ENCODE measurements at places on chromosomes 11 and 22. TPM values are rescaled to one million over a fixed set of nuclear protein-coding genes. Genes with fewer than 3 reads are reported as not detected.

The C1QTNF5 gene
- polyA plus RNA-seq, result 29.0 TPM

The NNMT gene
- 236 TPM for polyA plus RNA-seq

The NAT10 gene
- polyA plus RNA-seq, result 37.3 TPM

The ARVCF gene
- 10.4 TPM for polyA plus RNA-seq

The SHISAL1 gene
- polyA plus RNA-seq, result 0.10 TPM

The CEP126 gene
- polyA plus RNA-seq, result 0.76 TPM

The TST gene
- 10.8 TPM for polyA plus RNA-seq

The TTC28 gene
- 0.62 TPM for polyA plus RNA-seq

The LMNTD2 gene
- 5.0 TPM for polyA plus RNA-seq

The C11orf86 gene
- polyA plus RNA-seq, result 0.13 TPM

The C11orf42 gene
- not detected for polyA plus RNA-seq

The PRCP gene
- polyA plus RNA-seq, result 29.1 TPM

DNA sequence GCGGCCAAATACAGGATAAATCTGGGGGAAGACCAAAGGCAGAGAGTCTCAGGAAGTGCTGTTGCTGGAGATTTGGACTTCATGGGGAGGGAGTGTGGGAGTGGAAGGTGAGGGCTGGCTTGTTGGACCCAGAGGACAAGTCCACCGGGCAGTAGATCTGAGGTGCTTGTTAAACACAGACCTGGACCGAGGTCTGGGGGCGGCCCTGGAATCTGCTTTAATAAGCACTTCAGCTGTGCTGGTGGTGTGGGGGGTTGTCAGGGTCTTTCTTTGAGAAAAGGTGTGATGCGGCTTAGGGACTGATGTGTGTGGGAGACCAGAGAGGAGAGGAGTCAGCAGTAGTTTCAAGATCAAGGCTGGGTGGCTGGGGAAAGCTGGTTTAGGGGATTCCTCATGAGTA, 4.4 kb downstream of the TRMU start:
- H3K27me3 ChIP-seq, result no peaks in the 10 kb centered on the region
- H3K4me3 ChIP-seq, result no peak overlapping the region
- H3K36me3 ChIP-seq, result peaks cover 76% of the 10 kb centered on the region
- peaks cover 25% of the 10 kb centered on the region for H3K4me1 ChIP-seq
- no peak overlapping the region for H3K27ac ChIP-seq
- DNase-seq, result peak; percentile 37

- H3K27ac ChIP-seq, result no peak overlapping the region
- H3K4me1 ChIP-seq, result no peaks in the 10 kb centered on the region
- no peak overlapping the region for H3K4me3 ChIP-seq
- no peak for DNase-seq
- no peaks in the 10 kb centered on the region for H3K27me3 ChIP-seq
Measured at GRCh38 chr11:84313830-84314359, 1027.7 kb upstream of the CCDC90B start.

DNA sequence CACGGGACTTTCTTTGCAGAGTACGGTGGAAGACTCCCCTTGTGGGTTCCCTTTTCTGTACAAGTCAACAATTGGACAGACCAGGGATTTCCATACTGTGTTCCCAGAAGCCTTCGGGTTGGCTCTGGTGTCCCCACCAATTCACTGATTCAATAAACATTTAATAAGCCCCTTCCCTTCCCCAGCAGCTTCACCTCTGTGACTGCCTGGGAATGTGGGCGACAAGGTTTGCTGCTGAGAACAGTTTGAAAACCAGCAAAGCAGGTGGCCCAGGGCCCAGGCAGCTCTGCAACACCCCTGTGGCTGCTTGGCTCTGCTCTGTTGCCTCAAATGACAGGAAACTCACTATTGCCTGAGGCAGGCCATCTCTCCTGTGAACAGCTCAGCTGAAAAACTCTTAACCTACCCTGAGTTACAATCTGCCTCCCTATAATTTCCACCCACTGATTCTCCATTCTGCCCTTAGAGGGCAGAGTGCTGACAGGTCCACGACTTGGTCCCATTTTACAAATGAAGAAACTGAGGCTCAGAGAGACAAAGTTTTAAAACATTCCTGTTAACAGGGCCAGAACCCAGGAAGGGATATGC, 10.4 kb downstream of the ADORA2A start:
- H3K27me3 ChIP-seq, result no peaks in the 10 kb centered on the region
- peaks cover 47% of the 10 kb centered on the region for H3K36me3 ChIP-seq
- peaks cover 81% of the 10 kb centered on the region for H3K4me1 ChIP-seq
- peak; percentile 87 for DNase-seq
- no peak overlapping the region for H3K4me3 ChIP-seq

- no peaks in the 10 kb centered on the region for H3K27me3 ChIP-seq
- no peak overlapping the region for H3K4me3 ChIP-seq
- no peaks in the 10 kb centered on the region for H3K4me1 ChIP-seq
- DNase-seq, result no peak
Measured at GRCh38 chr11:44454666-44455065, 110.8 kb upstream of the CD82 start.

DNA sequence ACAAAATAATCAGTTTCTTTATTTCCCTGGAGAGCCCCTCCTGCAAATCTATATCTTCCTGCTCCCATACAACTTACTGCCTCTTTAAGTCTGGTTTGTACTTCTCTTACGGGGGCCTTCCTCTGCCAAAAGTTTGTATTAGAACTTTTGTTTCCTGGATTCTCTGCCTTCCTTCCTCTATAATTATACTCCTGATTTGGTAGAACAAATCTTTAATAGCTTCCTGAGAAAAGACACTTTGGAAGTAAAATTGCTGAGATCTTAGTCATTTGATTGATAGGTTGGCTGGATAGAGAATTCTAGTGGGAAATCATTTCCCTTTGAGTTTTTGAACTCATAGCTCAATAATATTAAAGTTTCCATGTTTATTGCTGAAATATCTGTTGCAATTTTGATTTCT, 499.2 kb downstream of the RAB38 start:
- no peaks in the 10 kb centered on the region for H3K36me3 ChIP-seq
- no peaks in the 10 kb centered on the region for H3K4me1 ChIP-seq
- H3K27me3 ChIP-seq, result no peaks in the 10 kb centered on the region

DNA sequence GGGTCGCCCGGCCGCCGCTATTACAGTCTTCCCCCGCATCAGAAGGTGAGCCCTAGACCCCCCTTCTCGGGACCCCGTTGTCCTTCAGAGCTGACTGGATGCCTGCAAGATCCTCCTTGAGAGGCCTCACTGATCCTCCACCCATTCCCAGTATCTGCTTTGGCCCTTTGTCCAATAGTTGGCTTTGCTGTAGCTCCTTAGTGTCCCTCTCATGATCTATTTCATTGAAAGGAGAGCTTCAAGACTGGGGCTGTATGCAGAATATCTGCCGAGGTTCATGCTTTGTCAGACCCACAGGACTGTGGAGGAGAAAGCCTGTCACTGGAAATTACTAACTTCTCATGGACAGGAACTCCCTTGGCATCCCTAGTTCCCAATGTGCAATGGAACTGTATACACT, 499 bp downstream of the DLAT start:
- H3K36me3 ChIP-seq, result peaks cover 30% of the 10 kb centered on the region
- peak overlapping the region; percentile 80 for H3K4me3 ChIP-seq
- peak overlapping the region; percentile 69 for H3K27ac ChIP-seq

GRCh38 chr11:116879800-116880625, 42.6 kb upstream of the APOA1 start:
- DNase-seq, result no peak
- peaks cover 38% of the 10 kb centered on the region for H3K36me3 ChIP-seq
- H3K27me3 ChIP-seq, result no peaks in the 10 kb centered on the region
- H3K27ac ChIP-seq, result no peak overlapping the region

DNA sequence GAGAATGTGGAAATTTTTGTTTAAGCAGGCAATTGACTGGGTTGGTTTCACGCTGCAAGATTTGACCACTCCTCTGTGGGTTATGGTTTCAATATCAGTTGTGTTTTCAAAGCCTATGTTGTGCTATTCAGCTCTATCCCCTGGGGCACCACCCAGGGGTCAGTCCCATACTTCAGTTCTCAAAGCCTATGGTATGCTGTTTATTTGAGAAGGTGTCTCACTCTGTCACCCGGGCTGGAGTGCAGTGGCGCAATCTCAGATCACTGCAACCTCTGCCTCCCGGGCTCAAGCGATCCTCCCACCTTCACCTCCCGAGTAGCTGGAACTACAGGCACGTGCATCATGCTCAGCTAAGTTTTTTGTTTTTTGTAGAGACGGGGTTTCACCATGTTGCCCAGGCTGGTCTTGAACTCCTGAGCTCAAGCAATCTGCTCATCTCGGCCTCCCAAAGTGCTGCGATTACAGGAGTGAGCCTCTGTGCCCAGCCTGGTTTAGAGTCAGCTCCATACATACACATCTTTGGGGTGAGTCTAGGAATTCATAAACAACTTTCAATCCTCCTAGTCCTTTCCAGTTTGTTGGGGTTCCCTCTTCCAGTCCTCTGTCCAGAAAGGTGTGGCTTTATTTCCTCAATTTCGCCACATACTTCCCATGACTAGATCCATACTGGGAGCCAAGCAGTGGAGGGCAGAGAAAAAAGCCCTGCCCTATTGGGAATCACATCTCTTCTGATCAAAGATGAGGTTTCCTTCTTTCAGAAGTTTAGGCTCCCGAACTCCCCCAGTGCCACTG, 35.0 kb upstream of the MAPK1 start:
- H3K4me1 ChIP-seq, result no peaks in the 10 kb centered on the region
- peak; percentile 12 for DNase-seq
- H3K4me3 ChIP-seq, result no peak overlapping the region
- no peaks in the 10 kb centered on the region for H3K27me3 ChIP-seq
- no peaks in the 10 kb centered on the region for H3K36me3 ChIP-seq
- H3K27ac ChIP-seq, result no peak overlapping the region

GRCh38 chr11:66987158-66987620, 12.1 kb downstream of the C11orf86 start:
- DNase-seq, result no peak
- no peak overlapping the region for H3K4me3 ChIP-seq
- no peak overlapping the region for H3K27ac ChIP-seq
- H3K4me1 ChIP-seq, result peaks cover 2% of the 10 kb centered on the region
- no peaks in the 10 kb centered on the region for H3K36me3 ChIP-seq
- no peaks in the 10 kb centered on the region for H3K27me3 ChIP-seq

DNA sequence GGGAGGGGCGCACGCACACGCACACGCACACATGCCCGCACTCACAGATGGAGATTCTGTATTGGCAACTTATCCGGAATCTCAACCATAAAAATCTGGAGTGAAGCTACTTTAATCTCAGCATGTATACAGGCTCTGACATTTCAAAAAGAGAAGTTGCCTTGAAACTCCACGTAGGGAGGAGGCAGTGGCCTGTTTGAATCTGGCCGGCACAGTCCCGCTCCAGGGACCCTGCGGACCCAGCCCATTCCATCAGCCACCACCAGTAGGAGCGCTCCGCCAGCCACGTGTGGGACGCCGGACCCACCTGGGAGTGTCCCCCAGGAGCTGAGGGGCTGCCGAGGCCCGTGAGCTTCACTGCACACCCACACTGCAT, 1.9 kb upstream of the SYT8 start:
- no peak overlapping the region for H3K4me3 ChIP-seq
- H3K27ac ChIP-seq, result no peak overlapping the region
- no peaks in the 10 kb centered on the region for H3K27me3 ChIP-seq
- peaks cover 14% of the 10 kb centered on the region for H3K4me1 ChIP-seq

DNA sequence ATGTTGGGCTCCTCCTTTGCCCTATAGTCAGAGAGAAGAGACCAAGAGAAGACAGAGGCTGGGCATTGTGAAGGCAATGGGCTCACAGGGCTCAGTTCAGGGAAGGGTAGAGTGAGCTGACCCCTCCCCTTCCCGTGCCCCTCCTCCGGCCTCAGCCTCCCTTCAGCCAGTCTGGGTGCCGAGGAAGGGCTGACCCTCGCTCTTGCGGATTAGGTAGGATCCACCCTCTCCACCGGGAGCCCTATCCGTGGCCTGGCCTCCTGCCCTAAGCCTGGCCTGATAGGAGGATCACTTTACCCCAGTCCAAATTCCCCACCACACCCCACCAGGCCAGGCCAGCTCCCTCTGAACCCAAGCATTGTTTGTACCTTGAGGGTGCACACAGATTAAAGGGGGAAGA, 1.8 kb upstream of the PPP1R14B start:
- no peaks in the 10 kb centered on the region for H3K36me3 ChIP-seq
- H3K27ac ChIP-seq, result no peak overlapping the region
- no peak for DNase-seq
- no peak overlapping the region for H3K4me3 ChIP-seq
- H3K4me1 ChIP-seq, result peaks cover 54% of the 10 kb centered on the region

GRCh38 chr11:50278756-50279155, 246.1 kb downstream of the OR4C45 start:
- H3K4me1 ChIP-seq, result no peaks in the 10 kb centered on the region
- H3K27ac ChIP-seq, result no peak overlapping the region
- H3K36me3 ChIP-seq, result no peaks in the 10 kb centered on the region
- DNase-seq, result no peak
- H3K27me3 ChIP-seq, result no peaks in the 10 kb centered on the region

DNA sequence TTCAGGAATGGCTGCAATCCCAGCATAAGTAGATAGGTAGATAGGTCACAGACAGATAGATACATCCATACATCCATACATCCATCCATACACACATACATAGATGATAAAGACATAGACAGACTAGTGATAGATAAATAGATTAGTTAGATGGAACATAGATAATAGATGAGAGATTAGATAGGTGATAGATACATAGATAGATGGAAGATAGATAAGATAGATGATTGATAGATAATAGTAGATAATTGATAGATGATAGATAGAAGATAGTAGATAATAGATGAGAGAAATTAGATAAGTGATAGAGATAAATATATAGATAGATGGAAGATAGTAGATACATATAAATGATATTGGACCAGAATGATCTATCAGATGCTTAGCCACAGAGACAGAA, 28.3 kb upstream of the LRRC55 start:
- no peaks in the 10 kb centered on the region for H3K36me3 ChIP-seq
- H3K4me1 ChIP-seq, result no peaks in the 10 kb centered on the region
- no peaks in the 10 kb centered on the region for H3K27me3 ChIP-seq
- DNase-seq, result no peak
- H3K27ac ChIP-seq, result no peak overlapping the region
- no peak overlapping the region for H3K4me3 ChIP-seq

DNA sequence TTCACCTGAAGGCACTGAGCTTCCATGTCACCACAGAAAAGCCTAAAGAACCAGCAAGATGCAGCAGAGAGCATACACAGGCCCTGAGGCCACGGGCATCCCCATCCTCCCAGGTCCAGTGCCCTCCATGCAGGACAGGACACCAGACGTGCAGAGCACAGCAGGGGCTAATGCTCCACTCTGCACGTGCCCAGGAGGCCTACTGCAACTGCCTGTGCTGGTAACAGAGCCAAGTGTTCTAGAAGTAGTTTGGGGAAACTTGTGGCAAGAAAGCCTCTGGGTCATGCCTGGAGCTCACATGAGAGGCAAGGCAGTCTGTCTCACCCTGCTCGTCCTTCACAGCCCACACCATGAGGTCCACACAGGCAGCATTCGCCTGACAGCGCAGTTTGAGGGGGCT, 30.7 kb downstream of the SERPIND1 start:
- peaks cover 100% of the 10 kb centered on the region for H3K36me3 ChIP-seq
- no peaks in the 10 kb centered on the region for H3K4me1 ChIP-seq
- no peak overlapping the region for H3K27ac ChIP-seq
- H3K27me3 ChIP-seq, result no peaks in the 10 kb centered on the region

GRCh38 chr11:131824771-131825170, 454.4 kb downstream of the NTM start:
- no peak for DNase-seq
- no peaks in the 10 kb centered on the region for H3K36me3 ChIP-seq
- H3K4me3 ChIP-seq, result no peak overlapping the region

- H3K36me3 ChIP-seq, result no peaks in the 10 kb centered on the region
- H3K4me3 ChIP-seq, result no peak overlapping the region
- H3K4me1 ChIP-seq, result no peaks in the 10 kb centered on the region
- no peak overlapping the region for H3K27ac ChIP-seq
- DNase-seq, result no peak
Measured at GRCh38 chr11:40867991-40868632, 591.3 kb downstream of the LRRC4C start.
